Right atrium auricular region (tissue), 2 donors: ENCODE measurements at places on chromosomes 5 and 9. TPM values are rescaled to one million over a fixed set of nuclear protein-coding genes. Genes with fewer than 3 reads are reported as not detected.

GRCh38 chr9:132207839-132208615 lies 46.2 kb downstream of the NTNG2 start:
- DNase-seq: no peak

DNA sequence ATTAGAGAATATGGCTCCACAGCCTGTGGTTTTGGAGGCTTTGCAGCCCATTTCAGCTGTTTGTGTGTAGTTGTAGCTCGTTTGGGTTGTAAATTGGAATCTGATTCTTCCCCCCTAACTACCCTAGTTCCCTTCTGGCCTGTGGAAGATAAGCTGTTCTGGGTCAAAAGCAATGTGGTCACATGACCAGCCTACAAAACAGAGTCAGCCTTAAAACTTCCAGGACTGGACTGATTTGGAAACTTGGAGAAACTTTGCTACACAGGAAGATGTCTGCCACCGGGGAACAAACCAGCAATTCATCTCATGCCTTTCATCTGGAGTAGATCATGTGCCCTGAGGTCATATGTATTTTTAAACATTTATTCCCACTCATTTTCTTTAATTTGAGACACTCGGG lies 83.8 kb downstream of the DAPK1 start:
- DNase-seq: no peak

GRCh38 chr5:368183-369084 lies 46.9 kb downstream of the AHRR start:
- DNase-seq: peak; percentile 50

DNA sequence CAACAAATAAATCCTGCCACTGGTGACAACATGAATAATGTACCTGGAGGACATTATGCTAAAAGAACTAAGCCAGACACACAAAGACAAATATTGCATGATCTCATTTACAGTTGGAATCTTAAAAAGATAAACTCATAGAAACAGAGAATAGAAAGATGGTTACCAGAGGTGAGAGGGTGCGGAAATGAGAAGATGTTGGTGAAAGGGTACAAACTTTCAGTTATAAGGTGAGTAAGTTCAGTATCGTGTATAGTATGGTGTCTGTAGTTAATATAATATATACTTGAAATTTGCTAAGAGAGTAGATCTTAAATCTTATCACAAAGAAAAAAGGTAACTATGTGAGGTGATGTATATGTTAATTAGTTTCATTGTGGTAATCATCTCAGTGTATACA lies 63.3 kb downstream of the PRRC1 start:
- no peak for DNase-seq

GRCh38 chr9:110371411-110372007 lies 33.8 kb upstream of the TXNDC8 start:
- no peak for DNase-seq

DNA sequence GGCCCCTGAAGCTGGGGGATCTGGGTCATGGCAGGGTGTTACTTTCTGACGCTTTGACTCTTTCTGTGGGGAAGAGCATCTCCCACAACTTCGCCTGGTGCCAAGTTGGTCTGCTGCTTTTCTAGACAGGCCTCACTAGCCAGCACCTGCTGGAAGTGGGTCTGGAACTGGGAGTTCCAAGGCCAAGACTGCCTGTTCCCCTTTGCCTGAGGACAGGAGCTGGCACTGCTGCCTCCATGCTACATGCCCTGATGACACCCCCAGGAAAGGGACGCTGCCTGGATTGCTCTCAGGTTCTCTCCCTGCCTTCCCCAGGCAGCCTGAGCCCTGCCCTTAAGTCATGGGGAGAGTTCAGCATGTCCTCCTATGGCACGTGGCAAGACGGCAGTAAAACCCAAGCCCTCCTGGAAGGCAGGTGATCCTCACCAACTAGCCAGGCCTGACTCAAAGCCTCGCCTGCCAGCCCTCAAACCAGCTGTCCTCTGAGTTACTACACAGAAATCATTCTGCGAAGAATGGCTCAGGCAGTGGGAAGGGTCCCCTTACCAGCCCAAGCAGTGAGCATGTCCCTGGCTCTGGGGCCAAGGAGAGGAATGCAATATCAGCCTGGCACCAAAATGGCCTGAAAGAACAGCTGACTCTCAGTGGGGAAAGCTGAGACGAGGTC lies 35.8 kb downstream of the SEC61B start:
- no peak for DNase-seq

GRCh38 chr5:64569858-64570257 lies 64.0 kb downstream of the RGS7BP start:
- no peak for DNase-seq

DNA sequence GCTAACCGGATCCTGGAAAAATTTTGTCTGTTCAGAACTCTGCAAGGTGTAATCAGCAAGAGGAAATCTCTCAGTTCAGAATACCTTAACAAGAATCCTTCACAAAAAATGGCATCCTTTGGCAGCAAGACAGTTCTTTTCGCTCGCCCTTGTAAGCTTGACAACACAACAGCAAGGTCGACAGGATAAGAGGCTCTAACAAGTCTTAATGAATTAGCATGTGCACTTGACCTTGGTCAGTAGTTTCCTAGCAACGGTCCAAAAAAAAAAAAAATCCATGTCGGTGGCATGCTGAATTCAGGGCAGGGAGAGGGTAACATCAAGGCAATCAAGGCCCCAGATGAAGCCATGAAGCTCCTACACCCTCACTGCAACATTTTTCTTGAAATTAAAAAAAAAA lies 172.8 kb downstream of the APBA1 start:
- no peak for DNase-seq

DNA sequence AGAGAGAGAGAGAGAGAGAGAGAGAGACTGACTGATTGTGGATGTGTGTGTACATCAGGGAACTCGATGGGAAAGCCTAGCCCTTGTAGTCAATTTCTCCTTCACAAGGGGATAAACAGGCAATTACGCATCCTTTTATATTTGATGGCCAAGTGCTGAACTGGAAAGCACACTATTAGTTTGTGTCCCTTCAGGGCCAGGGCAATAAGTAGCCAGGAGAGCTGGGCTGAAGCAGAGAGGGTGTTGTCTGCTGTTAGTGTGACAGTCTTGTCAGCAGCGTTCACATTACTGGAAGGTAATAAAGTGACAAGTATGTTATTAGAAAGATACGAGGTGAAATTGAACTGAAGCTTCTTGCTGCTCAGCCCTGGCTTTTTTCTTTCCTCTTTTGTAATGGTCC lies 457.7 kb downstream of the BNC2 start:
- no peak for DNase-seq

- DNase-seq: peak; percentile 80
Observed at GRCh38 chr9:115341426-115341825, 223.5 kb upstream of the TNC start.

DNA sequence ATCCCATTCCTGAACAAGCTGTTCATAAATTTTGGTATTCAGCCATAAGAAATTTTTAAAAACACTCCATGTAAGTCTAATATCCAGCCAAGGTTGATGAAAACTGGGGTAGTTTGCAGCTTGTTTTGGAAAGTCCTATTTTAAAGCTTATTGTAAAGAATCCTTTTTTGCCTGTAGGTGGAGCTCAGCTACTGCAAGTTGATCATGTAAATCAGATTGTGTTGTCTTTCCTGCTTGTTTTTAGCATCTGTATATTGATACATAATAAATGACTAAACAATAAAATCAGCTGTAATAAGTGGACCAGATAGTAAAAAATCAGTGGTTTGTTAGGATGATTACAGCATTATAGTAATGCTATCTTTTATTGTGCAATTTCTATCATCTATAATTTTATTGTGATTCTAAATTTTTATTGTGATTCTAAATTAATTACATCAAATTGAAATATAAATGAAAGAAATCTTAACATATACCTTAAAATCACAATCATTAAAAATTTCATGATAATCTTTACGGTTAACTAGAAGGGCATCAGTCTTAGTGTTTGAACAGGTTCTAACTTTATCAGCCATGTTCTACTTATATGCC lies 42.4 kb downstream of the CWC27 start:
- DNase-seq: no peak

GRCh38 chr9:127283917-127284497 lies 19.4 kb downstream of the GARNL3 start:
- DNase-seq: no peak

The CATSPER3 gene
- total RNA-seq: 0.44 TPM

The PHF24 gene
- total RNA-seq: not detected
